ENCODE measurements at places on chromosomes 16 and 17. TPM values are rescaled to one million over a fixed set of nuclear protein-coding genes. Genes with fewer than 3 reads are reported as not detected.

- no peak overlapping the region for H3K27ac ChIP-seq
- no peak for DNase-seq
- H3K27me3 ChIP-seq, result no peaks in the 10 kb centered on the region
- H3K4me3 ChIP-seq, result peak overlapping the region; percentile 88
- H3K36me3 ChIP-seq, result peaks cover 13% of the 10 kb centered on the region
Observed at GRCh38 chr17:75403131-75403530, 2.3 kb downstream of the GRB2 start.

Gene GLP2R
- 0.09 TPM for total RNA-seq

DNA sequence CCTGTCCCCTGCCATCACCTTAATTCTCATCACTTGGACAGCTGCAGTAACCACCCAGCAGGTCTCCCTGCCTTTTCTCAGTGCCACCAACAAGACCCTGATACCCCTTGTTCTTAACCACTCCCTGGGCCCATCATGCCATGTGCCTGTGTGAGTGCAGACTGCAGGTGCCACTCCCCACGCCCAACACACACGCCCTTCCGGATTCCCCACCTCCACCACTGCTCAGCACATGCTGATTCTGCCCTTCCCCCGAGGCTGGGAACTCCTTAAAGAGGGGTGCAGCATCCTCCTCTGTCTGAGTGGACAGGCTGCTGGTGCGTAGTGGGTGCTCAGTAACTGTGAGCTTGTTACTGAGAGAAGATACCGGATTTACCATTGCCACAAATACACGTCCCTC is 52.4 kb downstream of the PLD6 start:
- H3K4me1 ChIP-seq, result peaks cover 33% of the 10 kb centered on the region
- H3K27ac ChIP-seq, result no peak overlapping the region
- no peak for DNase-seq
- H3K27me3 ChIP-seq, result no peaks in the 10 kb centered on the region
- H3K36me3 ChIP-seq, result peaks cover 59% of the 10 kb centered on the region

Gene ETV4
- 23.5 TPM for total RNA-seq

Gene SEPTIN1
- total RNA-seq, result 1.3 TPM

Gene HIGD1B
- not detected for total RNA-seq

Gene ZNF18
- 7.3 TPM for total RNA-seq

- H3K36me3 ChIP-seq, result peaks cover 5% of the 10 kb centered on the region
- H3K4me3 ChIP-seq, result no peak overlapping the region
- peaks cover 10% of the 10 kb centered on the region for H3K4me1 ChIP-seq
- DNase-seq, result no peak
- H3K27me3 ChIP-seq, result no peaks in the 10 kb centered on the region
Observed at GRCh38 chr16:75058806-75059205, 57.8 kb downstream of the LDHD start.

- no peak overlapping the region for H3K27ac ChIP-seq
- DNase-seq, result no peak
- H3K4me1 ChIP-seq, result peaks cover 6% of the 10 kb centered on the region
- H3K4me3 ChIP-seq, result no peak overlapping the region
Observed at GRCh38 chr17:80663781-80664206, 119.2 kb downstream of the RPTOR start.

DNA sequence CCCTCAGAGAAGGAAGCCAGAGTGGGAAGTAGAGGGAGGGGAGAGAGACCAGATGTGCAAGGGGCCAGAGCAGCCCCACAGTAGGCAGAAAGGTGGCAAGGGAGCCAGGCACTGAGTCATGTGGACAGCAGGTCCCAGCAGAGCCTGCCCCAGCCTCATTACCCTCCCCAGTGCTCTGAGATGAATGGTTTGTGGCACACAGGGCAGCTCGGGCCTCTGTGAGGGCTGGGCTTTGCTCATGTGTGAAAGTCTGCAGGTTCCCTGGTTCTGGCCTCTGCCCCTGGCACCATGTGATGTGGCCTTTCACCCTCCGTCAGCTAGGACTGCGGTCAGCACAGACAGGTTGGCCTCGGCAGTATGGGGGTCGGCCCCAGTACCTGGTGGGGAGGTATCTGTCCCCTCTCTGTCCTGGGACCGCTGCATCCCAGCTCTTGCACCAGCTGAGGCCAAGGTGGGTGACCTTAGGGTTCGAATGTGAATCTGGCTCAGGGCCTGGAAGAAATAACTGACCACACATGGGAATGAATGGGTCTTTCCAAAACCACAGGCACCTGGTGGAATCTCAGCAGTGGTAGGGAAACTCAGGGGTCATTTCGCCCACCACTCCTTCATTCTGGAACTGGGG is 8.9 kb downstream of the LRRC75A start:
- no peak overlapping the region for H3K4me3 ChIP-seq
- no peaks in the 10 kb centered on the region for H3K36me3 ChIP-seq
- no peak overlapping the region for H3K27ac ChIP-seq
- no peaks in the 10 kb centered on the region for H3K27me3 ChIP-seq

- no peaks in the 10 kb centered on the region for H3K36me3 ChIP-seq
- peaks cover 13% of the 10 kb centered on the region for H3K27me3 ChIP-seq
- no peak for DNase-seq
- H3K4me1 ChIP-seq, result no peaks in the 10 kb centered on the region
- no peak overlapping the region for H3K27ac ChIP-seq
Observed at GRCh38 chr16:88938777-88939244, 38.2 kb downstream of the CBFA2T3 start.

DNA sequence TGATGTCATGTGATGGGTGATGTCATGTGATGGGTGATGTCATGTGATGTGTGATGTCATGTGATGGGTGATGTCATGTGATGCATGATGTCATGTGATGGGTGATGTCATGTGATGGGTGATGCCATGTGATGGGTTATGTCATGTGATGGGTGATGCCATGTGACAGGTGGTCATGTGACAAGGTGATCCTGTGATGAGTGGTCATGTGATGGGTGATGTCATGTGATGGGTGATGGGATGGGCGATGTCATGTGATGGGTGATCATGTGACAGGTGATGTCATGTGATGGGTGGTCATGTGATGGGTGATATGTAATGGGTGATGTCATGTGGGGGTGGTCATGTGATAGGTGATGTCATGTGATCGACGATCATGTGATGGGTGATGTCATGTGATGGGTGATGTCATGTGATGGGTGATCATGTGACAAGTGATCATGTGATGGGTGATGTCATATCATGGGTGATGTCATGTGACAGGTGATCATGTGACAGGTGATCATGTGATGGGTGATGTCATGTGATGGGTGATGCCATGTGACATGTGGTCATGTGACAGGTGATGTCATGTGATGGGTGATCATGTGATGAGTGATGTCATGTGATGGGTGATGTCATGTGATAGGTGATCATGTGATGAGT is 17.2 kb downstream of the CD300LB start:
- peaks cover 5% of the 10 kb centered on the region for H3K4me1 ChIP-seq
- DNase-seq, result peak; percentile 60

- no peak overlapping the region for H3K27ac ChIP-seq
- H3K4me3 ChIP-seq, result no peak overlapping the region
- peaks cover 17% of the 10 kb centered on the region for H3K27me3 ChIP-seq
- no peaks in the 10 kb centered on the region for H3K4me1 ChIP-seq
- no peaks in the 10 kb centered on the region for H3K36me3 ChIP-seq
Observed at GRCh38 chr16:22888791-22889190, 74.8 kb downstream of the HS3ST2 start.

- peak overlapping the region; percentile 67 for H3K4me3 ChIP-seq
- no peaks in the 10 kb centered on the region for H3K27me3 ChIP-seq
- H3K27ac ChIP-seq, result peak overlapping the region; percentile 50
- peak; percentile 68 for DNase-seq
- peaks cover 15% of the 10 kb centered on the region for H3K36me3 ChIP-seq
Observed at GRCh38 chr16:53091466-53092211, 36.8 kb downstream of the CHD9 start.

- no peak overlapping the region for H3K27ac ChIP-seq
- H3K4me1 ChIP-seq, result no peaks in the 10 kb centered on the region
- H3K36me3 ChIP-seq, result no peaks in the 10 kb centered on the region
Observed at GRCh38 chr16:52469775-52470174, 77.2 kb downstream of the TOX3 start.

Gene COQ9
- 72.5 TPM for total RNA-seq

DNA sequence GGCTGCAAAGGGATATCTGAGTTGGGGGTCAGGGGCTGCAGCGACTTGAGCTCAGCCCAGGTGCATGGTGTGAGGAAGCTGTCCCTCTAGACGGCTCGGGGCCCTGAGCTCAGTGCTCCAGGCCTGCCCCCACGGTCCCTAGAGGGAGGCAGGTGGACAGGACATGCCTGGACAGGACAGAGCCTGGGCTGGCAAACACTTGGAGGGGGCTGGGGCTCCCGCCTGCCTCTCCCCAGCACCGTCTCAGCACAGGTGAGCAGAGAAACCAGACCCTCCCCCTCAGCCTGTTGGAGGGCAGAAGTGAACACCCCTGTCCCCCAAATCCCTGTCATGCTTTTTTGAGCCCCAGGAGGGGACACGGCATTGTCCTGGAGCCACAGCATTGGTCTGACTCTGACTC is 11.4 kb upstream of the SLC38A10 start:
- no peak overlapping the region for H3K4me3 ChIP-seq
- no peak for DNase-seq
- peaks cover 7% of the 10 kb centered on the region for H3K36me3 ChIP-seq
- H3K27me3 ChIP-seq, result no peaks in the 10 kb centered on the region

- no peaks in the 10 kb centered on the region for H3K27me3 ChIP-seq
- H3K4me1 ChIP-seq, result no peaks in the 10 kb centered on the region
- peak; percentile 91 for DNase-seq
Observed at GRCh38 chr16:65392806-65393565, 271.1 kb upstream of the CDH11 start.

Gene TEDC2
- total RNA-seq, result 6.9 TPM

GRCh38 chr17:42571435-42572225 is 4.7 kb downstream of the MLX start:
- no peak overlapping the region for H3K4me3 ChIP-seq
- H3K27ac ChIP-seq, result no peak overlapping the region
- H3K4me1 ChIP-seq, result peaks cover 20% of the 10 kb centered on the region
- no peaks in the 10 kb centered on the region for H3K27me3 ChIP-seq

DNA sequence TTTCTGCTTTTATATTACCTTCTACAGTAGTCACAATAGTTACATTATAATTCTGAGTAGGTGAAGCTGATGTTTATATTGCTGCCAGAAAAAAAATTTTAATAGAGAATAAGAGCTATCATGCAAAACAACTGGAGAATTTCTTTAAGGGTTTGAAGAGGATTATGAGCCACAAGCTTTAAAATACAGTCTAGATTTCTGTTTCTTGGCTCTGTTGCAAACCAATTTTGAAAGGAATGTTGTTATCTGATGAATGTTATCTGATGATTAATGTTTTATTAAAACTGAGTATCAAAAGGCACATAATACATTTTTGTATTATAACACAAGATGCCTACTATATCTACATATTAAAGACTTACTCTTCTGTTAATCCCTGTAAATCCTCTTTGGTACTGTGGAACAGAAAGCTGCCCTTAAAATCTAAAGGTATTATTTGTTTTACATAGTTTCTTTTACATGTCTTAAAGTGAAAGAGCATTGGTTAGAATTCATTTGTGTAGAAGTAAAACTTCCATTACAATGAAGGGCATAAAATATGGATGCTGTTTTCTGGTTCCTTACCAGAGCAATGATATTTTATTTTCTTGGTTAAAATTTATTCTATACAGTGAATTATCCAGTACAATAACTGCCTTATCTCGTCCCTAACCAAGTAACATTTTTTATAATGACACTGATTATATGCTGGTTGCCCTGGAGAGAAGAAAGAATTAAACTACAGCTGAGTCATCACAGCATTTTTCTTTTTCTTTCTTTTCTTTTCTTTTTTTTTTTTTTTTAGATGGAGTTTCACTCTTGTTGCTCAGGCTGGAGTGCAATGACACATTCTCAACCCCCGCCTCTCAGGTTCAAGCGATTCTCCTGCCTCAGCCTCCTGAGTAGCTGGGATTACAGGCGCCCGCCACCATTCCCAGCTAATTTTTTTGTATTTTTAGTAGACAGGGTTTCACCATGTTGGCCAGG is 205.7 kb downstream of the TANC2 start:
- H3K27ac ChIP-seq, result no peak overlapping the region
- H3K36me3 ChIP-seq, result no peaks in the 10 kb centered on the region
- no peak for DNase-seq

GRCh38 chr17:17051791-17052461 is 9.7 kb downstream of the MPRIP start:
- H3K27ac ChIP-seq, result peak overlapping the region; percentile 5
- no peak for DNase-seq
- no peak overlapping the region for H3K4me3 ChIP-seq
- H3K36me3 ChIP-seq, result peaks cover 9% of the 10 kb centered on the region

Gene NPIPA3
- total RNA-seq, result 3.3 TPM

GRCh38 chr16:88894681-88895300 is 28.3 kb upstream of the PABPN1L start:
- H3K4me1 ChIP-seq, result no peaks in the 10 kb centered on the region
- no peak overlapping the region for H3K4me3 ChIP-seq
- H3K27ac ChIP-seq, result no peak overlapping the region
- DNase-seq, result no peak
- peaks cover 10% of the 10 kb centered on the region for H3K27me3 ChIP-seq

- H3K27me3 ChIP-seq, result no peaks in the 10 kb centered on the region
- H3K27ac ChIP-seq, result no peak overlapping the region
- DNase-seq, result no peak
- H3K4me3 ChIP-seq, result no peak overlapping the region
- no peaks in the 10 kb centered on the region for H3K4me1 ChIP-seq
Observed at GRCh38 chr16:69306031-69306430, 5.1 kb upstream of the VPS4A start.

DNA sequence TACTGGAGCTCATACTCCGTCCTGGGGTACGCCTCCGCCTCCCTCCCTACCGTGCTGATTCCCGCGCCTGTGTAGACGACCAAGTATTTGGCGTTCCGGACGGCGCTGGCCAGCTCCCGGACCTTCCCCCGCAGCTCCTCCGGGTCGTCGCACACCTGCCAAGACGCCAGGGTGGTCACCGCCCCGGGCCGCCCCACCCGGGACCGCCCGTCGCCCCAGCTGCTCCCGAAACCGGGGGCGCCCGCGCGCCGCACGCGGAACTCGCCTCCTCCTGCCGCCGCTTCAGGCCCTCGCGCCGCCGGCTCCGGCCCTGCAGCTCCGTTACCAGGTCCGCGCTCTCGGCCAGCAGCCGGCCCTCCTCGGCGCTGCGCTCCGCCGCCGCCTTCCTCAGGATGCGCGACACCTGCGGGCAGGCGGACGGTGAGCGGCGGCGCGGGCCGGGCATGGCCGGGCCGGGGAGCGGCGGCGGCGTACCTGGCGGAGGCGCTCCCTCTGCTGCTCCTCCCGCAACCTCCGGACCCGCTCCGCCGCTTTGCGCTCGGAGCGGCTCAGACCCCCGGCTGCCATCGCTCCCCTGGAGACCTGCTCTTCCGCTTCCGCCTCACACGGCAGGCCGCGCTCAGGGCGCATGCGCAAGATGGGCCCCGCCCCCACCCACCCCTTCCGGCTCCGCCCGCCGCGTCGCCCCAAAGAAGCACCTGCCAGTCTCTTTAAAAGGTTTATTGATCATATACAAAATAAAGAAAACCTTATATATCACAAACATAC is at the start of gene SIRT7:
Gene SIRT7, minus strand, starts transcription at position 612 of the 768 bp plus-strand sequence. Its CDS starts 45 bp downstream, at position 567.
- peak; percentile 75 for DNase-seq
- H3K4me3 ChIP-seq, result peak within 1 kb of the TSS; percentile 87
- peaks cover 64% of the 10 kb centered on the region for H3K36me3 ChIP-seq
- H3K27ac ChIP-seq, result peak within 1 kb of the TSS; percentile 87

DNA sequence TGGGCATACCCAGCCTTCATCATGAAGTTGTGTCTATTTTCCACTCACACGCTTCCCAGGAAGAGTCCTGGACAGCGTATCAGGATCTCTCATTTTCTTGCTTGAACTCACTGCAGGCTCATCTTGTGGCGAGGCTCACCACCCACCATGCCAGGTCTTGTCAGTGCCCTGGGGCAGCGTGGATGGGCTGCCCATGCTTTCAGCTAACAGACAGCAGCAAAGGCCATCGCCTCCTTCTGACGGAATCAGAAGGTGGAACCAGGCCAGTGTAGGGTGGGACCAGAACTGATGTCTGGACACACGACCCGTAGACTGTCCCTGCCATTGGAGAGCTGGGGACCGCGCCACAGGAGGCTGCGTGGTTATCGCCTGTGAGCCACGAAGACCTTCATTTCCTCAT is 169.4 kb downstream of the FOXL1 start:
- DNase-seq, result no peak
- H3K4me3 ChIP-seq, result no peak overlapping the region
- H3K36me3 ChIP-seq, result peaks cover 6% of the 10 kb centered on the region
- no peak overlapping the region for H3K27ac ChIP-seq

Data from MCF 10A (cell line).